ENCODE measurements at places on chromosomes 1 and 21.
A peak's percentile ranks its signal among the peaks of the same experiment; 100 is the strongest.

GRCh38 chr21:36126208-36126565, 8.7 kb upstream of the CBR3 start:
- no peak for DNase-seq

- DNase-seq, result no peak
Observed at GRCh38 chr21:35159881-35160280, 110.8 kb upstream of the RUNX1 start.

GRCh38 chr21:42164064-42164789, 54.7 kb upstream of the ABCG1 start:
- peak; percentile 22 for DNase-seq

GRCh38 chr1:223006917-223007648, 136.0 kb downstream of the TLR5 start:
- DNase-seq, result no peak

GRCh38 chr1:175254190-175254589, 61.6 kb upstream of the KIAA0040 start:
- no peak for DNase-seq

GRCh38 chr1:220371324-220371723, 99.1 kb upstream of the RAB3GAP2 start:
- DNase-seq, result no peak

DNA sequence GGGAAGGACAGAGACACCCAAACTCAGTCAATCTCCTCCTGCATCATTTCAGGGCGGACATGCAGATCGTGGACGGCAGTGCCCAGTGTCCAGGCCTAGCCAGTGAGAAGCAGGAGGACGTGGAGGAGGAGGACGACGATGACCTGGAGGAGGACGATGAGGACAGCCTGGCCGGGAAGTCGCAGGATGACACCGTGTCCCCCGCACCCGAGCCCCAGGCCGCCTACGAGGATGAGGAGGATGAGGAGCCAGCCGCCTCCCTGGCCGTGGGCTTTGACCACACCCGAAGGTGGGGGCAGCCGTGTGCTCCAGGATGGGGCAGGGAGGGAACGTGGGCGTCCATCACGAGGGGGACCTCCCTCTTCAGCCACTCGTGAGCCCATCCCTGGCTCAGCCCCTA, 23.6 kb upstream of the ARHGEF16 start:
- DNase-seq, result no peak

- DNase-seq, result no peak
Observed at GRCh38 chr1:168623831-168624230, 47.4 kb downstream of the XCL1 start.

GRCh38 chr1:87718241-87718950, 389.7 kb downstream of the LMO4 start:
- no peak for DNase-seq

DNA sequence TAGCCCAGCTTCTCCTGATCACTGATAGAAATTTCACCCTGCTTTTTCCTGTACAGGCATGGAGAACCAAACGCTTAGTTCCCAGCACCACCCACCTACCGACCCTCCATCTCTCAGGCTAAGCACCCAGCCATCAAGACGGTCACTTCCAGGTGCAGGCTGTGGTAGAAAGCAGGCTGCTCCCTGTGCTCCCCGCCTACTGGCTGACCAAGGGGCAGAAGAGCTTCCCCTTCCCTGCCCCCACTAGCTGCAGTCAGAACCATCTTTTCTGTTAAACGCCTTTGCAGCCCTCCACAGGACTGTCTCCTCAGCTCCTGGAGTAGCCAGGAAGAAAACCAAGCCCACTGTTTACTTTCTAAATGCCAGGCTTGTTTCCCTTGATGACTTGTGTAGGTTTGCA, 23.0 kb downstream of the SPATA46 start:
- DNase-seq, result no peak

DNA sequence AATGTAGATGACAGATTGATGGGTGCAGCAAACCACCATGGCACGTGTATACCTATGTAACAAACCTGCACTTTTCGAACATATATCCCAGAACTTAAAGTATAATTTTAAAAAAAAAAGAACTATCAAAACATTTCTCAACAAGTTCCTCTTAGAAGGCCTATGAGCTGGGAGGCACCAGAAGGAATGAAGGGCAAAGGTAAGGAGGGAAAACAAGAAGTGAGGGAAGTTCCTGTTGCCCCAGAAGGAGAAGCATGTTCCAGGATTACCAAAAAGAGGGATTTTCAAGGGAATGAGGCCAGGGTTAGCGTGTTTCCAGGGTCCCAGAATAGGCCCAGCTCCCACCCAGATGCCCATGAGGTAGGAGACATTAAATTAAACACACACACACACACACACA, 361.0 kb downstream of the SETD4 start:
- DNase-seq, result no peak

DNA sequence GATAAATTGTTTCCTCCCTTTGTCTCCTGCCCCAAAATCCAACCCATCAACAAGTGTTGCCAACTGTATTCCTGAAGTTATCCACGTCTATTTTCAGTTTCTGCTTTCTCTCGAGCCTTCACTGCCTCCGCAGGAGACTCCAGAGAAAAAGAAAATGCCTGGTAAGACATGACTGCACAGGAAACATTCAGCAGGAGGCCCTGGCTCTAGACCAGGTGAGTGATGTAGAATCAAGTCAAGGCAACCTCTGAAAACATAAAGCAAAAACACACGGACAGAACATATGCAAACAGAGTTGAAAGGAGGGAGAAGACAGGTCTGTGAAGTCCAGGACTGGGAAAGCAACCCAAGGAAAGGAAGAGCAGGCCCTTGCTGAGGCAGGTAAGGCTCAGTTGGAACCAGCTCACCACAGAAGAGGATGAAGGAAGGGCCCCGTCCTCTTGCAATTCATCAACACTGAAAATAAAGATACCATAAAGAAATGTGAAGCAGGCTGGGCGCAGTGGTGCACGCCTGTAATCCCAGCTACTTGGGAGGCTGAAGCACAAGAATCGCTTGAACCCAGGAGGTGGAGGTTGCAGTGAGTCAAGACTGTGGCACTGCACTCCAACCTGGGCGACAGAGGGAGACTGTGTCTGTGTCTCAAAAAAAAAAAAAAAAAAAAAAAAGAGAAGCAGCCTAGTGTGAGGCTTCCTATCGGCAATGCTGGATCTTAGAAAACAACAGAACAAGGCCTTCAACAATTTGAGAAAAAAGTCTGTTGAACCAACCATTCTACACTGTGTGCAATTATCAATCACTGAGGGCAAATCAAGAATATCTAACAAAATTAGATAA, 8.8 kb downstream of the NOL9 start:
- no peak for DNase-seq

DNA sequence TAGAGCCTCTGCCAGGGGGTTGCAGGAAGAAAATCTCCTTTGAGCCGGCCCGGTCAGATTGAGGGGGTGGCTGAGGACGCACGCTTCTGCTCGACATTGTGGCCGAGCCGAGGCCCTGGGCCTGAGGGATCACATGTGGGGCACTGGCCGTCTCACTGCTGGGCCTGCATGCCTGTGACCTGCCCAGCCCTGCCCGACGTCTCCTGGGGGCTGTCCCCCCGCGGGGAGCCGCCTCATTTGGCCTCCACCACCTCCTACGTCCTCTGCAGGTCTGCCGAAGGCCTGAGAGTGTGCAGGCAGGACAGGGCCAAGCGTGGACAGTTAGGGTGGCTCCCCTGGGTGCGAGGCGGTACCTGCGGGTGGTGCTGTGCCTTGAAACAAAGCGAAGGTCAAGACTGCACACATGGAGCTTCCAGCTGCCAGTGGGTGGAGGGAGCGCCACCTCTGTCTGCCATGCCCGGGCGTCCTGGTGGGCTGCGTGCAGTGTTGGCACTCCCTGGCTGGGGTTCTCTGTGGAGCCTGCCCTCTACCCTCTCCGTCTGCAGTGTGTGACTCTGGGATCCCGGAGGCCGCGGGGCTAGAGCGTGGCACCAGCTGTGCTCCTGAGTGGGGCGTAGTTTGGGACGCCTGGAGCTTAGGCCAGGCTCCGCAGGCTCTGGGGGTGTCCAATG, 51.7 kb downstream of the PCNT start:
- no peak for DNase-seq

- DNase-seq, result no peak
Observed at GRCh38 chr1:197910120-197910991, 6.8 kb upstream of the LHX9 start.

- DNase-seq, result no peak
Observed at GRCh38 chr1:113872219-113872935, 865 bp upstream of the PTPN22 start.

- no peak for DNase-seq
Observed at GRCh38 chr1:66312271-66312990, 221.5 kb upstream of the SGIP1 start.

DNA sequence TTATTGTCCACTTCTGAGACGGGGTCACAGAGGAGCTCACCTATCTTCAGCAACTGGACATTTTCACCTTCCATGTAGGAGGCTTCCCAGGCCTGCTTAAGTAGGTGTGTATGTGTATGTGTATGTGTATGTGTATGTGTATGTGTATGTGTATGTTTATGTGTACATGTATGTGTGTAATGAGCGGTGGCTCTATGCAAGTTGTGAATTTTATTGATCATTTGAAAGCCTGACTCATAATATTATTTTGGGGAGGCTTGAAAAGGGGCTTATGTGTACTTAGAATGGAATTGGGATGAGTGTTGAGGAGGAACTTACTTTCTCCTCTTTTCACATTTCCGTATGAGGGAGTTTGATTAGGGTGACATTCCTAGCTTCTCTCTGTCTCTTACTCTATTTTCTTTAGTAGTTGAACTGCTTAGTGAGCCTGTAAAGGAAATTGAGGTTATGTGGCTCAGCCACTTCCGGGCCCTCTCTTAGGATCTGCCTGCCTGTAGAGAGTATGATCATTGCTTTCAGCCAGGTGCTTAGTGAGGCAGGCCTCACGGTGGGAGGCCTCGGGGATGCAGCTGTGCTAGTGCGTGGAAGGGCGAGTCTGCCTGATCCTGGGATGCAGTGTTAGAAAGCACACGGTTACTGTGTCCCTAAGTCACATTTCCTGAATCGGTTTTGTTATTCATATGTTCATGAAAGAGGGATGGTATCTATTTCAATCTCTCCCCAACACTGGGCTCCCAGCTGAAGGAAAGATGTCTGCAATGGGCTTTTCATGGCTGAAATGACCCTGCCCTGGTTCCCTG, 61.0 kb downstream of the IER5 start:
- no peak for DNase-seq

- no peak for DNase-seq
Observed at GRCh38 chr1:93959413-93959812, 50.2 kb upstream of the GCLM start.

DNA sequence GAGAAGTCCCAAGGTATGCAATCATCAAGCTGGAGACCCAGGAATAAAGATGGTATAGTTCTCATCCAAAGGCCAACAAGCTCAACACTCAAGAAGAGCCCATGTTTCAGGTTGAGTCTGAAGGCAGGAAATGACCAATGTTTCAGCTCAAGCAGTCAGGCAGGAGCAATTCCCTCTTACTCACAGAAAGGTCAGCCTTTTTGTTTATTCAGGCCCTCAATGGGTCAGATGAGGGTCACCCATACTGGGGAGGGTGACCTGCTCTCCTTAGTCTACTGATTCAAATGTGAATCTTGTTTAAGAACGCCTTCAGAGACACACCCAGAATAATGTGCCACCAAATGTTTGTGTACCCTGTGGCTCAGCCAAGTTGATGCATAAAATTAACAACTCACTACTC, 262.4 kb downstream of the USP25 start:
- DNase-seq, result no peak

- no peak for DNase-seq
Observed at GRCh38 chr1:32538887-32539583, at the start of gene ZBTB8A. Gene ZBTB8A, plus strand, starts transcription at chr1:32539427. Its CDS starts 53,505 bp downstream, at chr1:32592932.

DNA sequence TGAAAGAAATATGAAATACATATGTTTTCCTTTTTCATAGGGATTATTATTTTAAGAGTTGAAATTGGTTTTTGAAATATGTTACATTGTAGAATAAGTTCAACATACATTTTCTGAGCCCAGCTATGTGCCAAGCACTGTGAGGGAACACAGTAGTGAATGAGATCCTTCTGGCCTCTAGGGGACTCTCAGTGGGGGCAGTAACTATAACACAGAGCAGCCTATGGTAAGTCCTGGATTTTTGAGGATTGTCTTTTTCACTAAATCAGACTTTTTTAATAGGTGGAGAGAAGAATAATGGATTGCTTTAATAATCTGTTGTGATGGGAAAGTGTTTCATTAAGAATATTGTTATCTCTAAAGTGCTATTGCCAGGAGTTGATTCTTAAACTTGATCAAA, 2.4 kb downstream of the DNAJC6 start:
- no peak for DNase-seq

DNA sequence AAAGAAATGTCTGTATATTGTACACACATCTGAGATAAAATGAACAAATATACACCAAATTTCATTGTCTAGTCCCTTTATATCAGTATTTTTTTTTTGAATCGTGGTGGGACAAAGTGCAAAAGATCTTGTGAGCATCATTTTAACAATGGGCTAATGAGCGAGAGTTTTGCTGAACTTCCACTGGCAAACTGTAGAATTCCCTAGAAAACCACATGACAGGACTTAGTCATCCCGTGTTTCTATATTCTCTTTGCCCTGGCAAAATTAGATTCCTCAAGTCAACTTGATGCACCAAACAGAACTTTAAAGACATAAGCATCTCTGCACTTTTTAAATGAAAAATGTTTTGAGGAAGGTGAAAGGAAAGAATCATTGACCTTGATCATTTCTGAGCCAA, 488.2 kb upstream of the PTBP2 start:
- DNase-seq, result no peak

GRCh38 chr1:241591736-241592135, 48.4 kb downstream of the CHML start:
- DNase-seq, result no peak

DNA sequence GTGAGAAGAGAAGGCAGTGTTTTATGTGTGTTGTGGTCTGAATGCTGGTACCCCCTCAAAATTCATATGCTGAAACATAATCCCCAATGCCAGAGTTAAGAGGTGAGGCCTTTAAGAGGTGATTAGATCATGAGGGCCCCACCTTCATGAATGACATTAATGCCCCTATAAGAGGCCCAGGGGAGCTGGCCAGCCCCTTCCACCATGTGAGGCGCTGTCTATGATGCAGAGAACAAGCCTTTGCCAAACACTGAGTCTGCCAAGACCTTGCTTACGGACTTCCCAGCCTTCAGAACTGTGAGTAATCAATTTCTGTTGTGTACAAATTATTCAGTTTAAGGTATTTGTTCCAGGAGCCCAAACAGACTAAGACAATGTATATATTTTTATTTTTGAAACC, 20.2 kb downstream of the CAPZB start:
- DNase-seq, result no peak

- peak; percentile 29 for DNase-seq
Observed at GRCh38 chr21:46605767-46606426, 1.0 kb upstream of the S100B start.

DNA sequence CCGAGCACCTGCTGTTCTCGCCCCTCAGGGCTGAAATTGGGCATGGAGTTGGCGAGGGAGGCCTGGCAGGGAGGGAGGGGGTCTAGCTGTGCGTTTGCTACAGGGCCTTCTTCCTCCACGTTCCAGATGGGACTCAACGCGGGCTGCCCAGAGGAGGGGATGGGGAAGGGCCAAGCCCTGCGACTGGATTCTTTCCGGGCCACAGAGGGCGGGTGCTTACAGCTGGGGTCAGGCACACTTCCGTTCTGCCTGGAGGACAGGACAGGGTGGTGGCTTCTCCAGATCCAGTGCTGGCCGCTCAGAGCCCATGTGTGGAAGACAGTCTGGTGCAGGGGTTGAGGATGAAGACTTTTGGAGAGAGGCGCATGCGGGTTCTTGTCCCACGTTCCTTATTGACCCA, 90.0 kb downstream of the EDEM3 start:
- no peak for DNase-seq

Data from stimulated activated CD8-positive, alpha-beta memory T cell treated with anti-CD3 and anti-CD28 coated beads, Interleukin-4, amount 100 ng/mL, for 4 hours (primary cell).